Ascending aorta (tissue), 2 donors: ENCODE measurements at places on chromosomes 3 and 15. TPM values are rescaled to one million over a fixed set of nuclear protein-coding genes. Genes with fewer than 3 reads are reported as not detected.

AP3B2 gene
- total RNA-seq = not detected

TIGIT gene
- not detected for total RNA-seq

DNA sequence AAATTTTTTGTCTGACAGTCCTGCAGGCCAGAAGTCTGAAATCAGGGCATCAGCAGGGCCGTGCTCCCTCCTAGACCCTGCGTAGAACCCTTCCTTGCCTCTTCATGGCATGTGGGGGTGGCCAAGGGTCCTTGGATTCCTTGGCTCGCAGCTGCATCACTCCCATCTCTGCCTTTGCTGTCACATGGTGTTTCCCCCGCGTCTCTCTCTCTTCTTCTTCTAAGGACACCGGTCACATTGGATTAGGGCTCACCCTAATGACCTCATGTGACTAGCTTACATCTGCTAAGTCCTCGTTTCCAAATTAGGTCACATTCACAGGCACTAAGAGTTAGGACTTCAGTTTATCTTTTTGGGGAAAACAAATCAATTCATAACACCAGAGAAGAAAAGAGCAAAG is 12.0 kb downstream of the SLCO3A1 start:
- no peak for DNase-seq
- no peaks in the 10 kb centered on the region for H3K27me3 ChIP-seq
- peaks cover 43% of the 10 kb centered on the region for H3K4me1 ChIP-seq

DNA sequence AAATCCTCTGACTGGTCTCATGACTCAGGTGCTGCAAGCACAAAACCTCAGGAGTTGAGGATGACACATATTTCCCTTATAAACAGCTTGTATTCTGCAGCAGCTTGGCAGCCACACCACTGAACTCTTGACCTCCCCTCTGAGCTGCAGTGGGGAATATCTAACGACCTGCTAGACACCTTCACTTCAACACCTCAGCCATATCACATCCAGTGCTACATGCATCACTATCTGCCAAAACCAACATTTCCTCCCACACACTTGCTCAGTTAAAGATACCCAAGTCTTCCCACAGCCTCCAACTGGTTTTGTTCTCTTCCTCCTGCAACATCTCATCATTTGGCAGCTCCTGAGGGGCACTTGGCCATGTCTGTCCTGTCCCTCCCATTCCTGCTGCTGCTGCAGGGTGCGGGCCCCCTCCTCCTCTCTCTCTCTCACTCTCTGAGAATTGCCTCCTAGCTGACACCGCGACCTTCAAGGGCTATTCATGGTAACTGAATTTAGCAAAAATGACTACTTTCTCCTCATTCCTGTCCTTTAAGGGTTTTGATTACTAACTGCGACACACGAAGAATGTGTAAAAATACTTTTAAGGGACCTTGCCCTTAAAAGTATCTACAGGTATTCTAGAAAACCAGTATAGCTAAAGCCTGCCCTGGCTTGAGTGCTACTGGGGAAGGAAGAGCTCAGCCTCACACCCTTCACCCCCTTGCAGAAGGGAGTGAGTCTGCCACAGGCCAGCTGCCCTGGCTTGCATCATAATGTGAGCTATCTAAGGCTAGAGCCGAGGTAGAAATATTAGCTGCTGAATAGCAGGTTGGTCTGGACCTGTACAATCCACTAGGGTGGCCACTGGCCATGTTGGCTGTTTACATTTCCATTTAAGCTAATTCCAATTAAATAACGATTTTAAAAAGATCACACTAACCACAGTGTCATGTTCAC is 5.0 kb upstream of the CCR9 start:
- no peaks in the 10 kb centered on the region for H3K27me3 ChIP-seq
- H3K4me3 ChIP-seq = no peak overlapping the region
- H3K27ac ChIP-seq = no peak overlapping the region

- no peak for DNase-seq
- no peaks in the 10 kb centered on the region for H3K27me3 ChIP-seq
- H3K4me1 ChIP-seq = no peaks in the 10 kb centered on the region
- no peak overlapping the region for H3K4me3 ChIP-seq
- no peaks in the 10 kb centered on the region for H3K36me3 ChIP-seq
These were observed 7.4 kb downstream of the TRANK1 start for GRCh38 chr3:36937492-36937891.

- H3K4me3 ChIP-seq = no peak overlapping the region
- H3K27ac ChIP-seq = no peak overlapping the region
- H3K4me1 ChIP-seq = no peaks in the 10 kb centered on the region
These were observed 478.9 kb upstream of the GBE1 start for GRCh38 chr3:82240322-82240721.
